NCI-H69 (cell line): ENCODE measurements at places on chromosomes 3 and 15.

DNA sequence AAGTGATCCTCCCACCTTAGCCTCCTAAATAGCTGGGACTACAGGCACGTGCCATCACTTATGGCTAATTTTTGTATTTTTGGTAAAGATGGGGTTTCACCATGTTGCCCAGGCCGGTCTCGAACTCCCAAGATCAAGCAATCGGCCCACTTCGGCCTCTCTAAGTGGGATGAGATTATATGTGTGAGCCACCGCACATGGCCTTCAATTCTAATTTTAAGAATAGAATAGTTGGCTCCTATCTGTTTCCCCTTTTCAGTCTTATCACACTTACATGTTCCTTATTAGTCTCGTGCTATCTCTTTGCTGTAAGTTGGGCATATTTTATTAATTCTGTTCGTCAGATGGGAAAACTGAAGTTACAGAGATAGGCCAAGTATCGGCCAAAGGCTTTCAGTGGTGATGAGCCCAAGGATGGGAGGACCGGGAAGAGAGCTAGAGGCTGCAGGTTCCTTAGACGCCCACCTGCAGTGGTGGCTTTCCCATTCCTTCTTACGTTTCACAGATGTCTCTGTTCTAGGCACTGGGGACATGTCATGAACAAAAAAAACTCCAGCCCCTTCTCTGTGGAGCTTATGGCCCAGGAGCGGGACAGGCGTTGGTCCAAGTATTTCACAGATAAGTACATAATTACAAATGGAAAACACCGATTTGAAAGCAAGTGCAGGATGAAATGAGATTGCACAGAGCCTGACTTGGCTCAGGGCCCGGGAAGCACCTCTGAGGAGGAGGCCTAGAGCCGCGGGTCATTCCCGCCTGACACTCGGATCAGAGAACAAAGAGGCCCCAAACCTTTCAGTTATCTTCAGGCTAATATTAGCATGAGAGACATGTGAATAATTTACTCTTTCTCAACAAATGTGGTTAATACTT, 91.1 kb upstream of the KLF13 start:
- DNase-seq: peak; percentile 98

- DNase-seq: no peak
Measured at GRCh38 chr3:42345811-42346210, 64.6 kb downstream of the LYZL4 start.

DNA sequence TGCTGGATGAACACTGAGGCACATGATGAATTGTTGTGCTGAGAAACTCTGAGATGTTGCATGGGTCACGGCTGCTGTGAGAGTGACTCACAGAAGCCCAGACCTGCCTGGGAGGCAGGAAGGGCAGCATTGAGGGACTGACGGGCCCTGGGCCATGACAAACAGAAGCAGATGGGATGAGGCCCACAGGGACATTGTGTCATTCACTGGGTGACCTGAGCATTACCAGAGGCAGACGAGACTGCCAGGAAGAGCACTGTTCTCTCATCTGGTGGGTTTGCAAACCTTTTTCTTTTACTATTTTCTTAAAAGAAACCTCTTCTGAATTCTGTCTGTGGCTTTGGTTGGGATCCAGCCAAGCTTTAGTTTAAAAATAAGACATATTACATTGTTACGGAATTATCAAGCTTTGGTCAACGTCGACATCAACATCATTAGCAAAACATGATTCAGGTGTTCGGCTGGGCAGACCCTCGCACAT, 67.8 kb downstream of the BDH1 start:
- peak; percentile 88 for DNase-seq

DNA sequence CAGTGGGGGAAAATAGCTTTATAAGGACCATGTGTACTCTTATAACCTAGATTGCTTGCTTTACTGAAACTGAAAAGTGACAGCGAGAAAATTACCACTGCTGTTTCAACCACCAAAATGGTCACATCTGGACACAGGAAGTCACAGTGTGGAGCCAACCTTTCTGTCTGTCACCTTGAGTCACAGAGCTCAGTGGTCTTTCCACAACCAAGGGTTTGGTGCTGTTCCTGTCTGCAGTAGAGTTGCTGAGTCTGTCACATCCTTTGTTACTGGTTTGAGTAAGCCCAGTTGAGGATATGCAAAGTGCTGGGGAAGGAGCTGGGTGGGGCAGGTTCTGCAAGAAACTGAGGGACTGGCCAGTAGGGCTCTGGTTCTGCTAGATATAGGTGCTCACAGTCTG, 139.1 kb upstream of the EIF1B start:
- DNase-seq: no peak

DNA sequence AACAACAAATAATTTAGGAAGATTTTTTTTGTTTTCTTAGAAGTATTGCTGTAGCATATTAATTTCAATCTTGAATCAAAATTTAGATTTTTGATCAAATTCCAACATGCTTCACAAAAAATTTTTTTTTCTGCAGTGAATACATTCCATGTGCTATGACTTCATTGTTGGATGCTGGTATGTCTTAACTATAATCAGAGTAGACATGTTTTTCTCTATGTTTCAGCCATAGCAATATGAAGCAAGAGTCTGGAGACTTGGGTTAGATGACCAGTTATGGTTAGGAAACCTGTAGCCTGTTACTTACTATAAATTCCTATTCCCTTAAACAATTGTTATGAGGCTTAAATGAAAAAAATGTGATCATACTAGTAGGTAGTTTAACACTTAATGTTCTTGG, 176.1 kb upstream of the CHL1 start:
- DNase-seq: no peak

GRCh38 chr3:127172781-127173515, 20.0 kb upstream of the PRR23E start:
- peak; percentile 89 for DNase-seq

DNA sequence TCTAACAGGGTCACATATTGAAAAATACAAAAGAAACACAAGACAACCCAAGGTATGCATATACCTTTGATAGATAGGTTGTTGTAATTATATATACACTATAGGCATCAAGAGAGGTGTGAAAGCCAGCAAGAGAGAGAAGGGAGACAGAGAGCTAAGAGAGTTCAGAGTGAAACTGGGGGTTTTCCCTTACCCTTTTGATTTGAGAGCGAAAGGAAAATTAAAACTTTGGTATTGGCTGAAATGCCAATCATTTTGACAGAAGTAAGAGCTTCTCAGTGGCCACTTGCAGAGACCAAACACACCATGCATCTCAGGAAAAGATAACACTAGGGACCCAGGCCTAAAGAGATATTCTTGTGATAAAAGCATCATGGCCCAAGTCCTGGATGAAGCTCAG, 183.6 kb downstream of the SHOX2 start:
- no peak for DNase-seq

DNA sequence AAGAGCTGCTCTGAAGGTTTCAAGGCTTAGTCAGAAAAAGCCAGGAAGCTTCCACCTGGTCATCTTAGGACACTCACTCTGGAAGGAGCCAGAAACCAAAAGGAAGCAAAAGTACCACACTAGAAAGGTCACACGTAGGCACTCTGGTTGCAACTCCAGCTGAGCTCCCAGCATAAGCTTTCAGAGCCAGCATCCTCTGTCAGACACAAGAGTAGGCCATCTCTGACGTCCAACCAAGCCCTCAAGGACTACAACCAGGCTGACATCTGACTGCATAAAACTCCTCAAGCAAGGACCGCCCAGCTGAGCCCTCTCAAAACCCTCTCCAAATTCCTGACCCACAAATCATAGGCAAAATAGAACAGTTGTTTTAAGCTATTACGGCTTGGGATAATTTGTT, 12.8 kb downstream of the SH3BP5 start:
- peak; percentile 28 for DNase-seq

DNA sequence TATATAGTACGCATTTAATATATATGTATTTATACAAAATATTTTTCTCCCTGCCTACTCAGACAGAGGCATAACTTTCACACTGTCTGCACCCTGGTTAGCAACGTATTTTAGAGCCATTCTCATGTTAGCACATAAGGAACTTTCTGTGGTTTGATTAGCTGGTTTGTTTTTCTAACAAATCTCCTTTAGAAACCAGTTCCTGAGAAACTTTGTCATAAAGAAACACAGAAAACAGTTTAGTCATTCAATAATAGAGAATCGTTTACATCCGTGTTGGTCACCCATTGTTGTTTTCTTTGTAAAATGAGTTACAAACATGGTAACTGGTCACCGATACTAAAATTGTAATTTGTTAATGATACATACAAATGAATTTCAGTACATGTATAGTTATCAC, 5.9 kb upstream of the NGRN start:
- DNase-seq: no peak

GRCh38 chr15:29942143-29942542, 119.9 kb upstream of the TJP1 start:
- DNase-seq: peak; percentile 34

DNA sequence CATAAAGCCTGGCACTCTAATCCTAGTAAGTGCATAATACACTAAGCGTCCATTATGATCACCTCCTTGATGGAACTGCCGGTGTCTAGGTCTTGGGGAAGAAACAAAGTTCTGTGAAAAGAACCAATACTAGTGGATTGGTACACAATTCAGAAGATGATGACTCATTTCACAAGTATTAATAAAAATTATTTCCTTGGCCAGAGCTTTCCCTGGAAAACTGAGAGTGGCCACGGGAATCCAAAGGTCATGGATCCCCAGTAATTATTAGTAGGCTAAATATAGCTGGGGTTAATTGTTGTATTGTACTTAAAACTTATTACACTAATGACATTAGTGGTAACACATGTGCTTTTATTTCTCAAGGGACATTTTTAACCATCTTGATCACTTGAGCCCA, 808.0 kb upstream of the NR2F2 start:
- DNase-seq: no peak

- DNase-seq: no peak
Measured at GRCh38 chr3:193943851-193944517, 192.0 kb upstream of the HES1 start.

GRCh38 chr15:82640672-82641071, 6.5 kb downstream of the CPEB1 start:
- DNase-seq: peak; percentile 12

- DNase-seq: no peak
Measured at GRCh38 chr3:52463416-52463815, 8.0 kb downstream of the NISCH start.

DNA sequence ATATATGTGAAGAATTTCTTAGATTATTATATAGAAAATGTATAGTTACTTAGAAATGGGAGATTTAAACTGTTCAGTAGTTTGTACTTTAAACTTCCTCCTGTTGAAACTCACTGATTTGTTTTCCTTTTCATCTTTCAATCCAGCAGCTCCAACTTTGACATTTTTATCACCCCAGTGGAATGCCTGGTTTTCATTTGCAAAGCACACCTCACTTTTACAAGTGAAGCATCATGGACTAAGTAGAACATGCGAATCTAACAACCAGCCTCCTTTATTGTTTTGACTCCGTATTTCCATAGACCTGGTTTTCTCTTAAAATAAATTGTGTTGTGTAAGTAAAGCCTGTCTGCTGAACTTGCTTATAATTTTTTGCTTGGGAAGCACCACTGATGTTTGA, 97.8 kb upstream of the ROBO2 start:
- DNase-seq: no peak

GRCh38 chr3:69180869-69181591, 58.6 kb upstream of the LMOD3 start:
- no peak for DNase-seq

- no peak for DNase-seq
Measured at GRCh38 chr15:77540312-77541060, 92.2 kb downstream of the LINGO1 start.

GRCh38 chr3:47661121-47661752, 82.6 kb upstream of the CSPG5 start:
- no peak for DNase-seq

DNA sequence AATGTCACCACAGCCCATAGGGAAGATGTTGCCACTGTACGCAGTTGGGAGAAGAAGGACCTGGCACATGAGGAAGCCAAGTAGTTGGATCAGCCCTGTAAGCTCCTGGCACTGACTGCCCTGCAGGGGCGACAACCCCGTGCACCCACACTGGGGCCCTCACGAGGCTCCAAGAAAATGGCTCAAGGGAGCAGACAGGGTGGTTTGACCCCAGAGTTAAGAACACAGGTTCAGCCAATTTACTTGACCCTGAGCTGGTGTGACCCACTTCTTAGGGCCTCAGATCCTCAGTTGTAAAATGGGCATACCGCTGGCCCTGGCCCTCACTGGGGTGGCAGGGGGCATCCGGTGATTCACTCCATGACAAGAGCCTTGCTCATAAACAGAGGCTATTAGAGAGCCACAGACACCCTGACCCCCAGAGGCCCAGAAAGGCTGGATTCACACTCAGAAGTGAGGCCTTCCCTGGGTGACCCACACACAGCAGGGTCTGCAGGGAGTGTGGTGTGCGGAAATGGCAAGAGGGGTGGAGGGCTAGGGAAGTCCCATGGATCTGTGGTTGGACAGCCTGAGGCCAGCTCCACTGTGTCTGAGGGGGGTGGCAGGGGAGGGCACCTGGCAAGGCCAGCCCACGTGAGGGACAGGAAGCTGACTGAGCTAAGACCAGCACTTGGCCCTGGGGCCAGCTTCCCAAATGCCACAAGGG, 1.7 kb upstream of the HHATL start:
- no peak for DNase-seq
